ENCODE measurements at places on chromosomes 1 and 21.

GRCh38 chr1:101410048-101410878 is 173.4 kb downstream of the S1PR1 start:
- DNase-seq = no peak

DNA sequence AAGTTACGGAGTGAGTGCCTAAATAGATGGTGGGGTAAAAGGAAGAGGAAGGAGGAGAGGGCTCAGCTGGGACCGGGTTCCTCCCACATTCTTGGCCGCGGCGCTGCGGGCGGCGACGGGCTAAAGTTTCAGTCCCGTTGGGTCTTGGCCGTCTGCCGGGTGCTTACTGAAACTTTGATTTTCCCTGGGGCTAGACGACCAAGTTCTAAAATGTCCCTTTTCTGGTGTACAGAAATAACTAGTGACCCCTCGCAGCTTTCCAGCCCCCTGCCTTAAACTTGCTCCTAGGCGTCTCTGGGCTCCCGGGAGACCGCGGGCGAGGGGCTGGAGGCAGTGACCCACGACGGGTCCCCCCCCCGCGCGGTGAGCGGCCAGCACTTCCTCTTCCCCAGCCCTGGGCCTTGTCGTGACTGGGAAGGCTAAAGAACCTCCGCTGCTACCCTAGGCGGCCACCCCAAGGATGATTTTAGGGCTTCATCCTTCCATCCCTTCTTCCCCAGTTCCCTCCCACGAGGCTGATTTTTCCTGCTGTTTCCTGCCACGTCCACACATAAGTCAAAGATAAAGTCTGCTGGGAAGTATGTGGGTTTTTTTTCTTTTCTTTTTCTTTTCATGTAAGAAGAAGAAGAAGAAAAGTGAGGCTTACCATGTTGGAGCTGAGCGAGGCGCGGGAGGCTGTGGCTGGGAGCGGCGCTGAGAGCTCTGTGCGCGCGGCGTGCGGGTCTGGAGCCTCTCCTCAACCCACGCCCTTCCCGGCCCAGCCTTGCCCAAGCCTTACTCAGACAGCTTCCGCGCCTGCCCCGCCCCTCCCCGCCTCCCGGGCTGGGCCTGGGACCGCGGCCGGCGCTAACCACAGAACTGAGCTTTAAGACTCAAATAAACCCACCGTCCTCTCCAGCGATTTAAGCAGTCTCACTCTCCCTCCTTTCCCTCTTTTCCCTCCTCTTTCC is at the start of gene S100A11:
S100A11 (minus strand) TSS at position 738 of the 950 bp plus-strand sequence; CDS start at position 649, 89 bp downstream.
- peak; percentile 69 for DNase-seq

GRCh38 chr1:27971674-27972073 is 11.9 kb downstream of the XKR8 start:
- no peak for DNase-seq

GRCh38 chr1:222592171-222592570 is 2.4 kb upstream of the TAF1A start:
- DNase-seq = no peak

DNA sequence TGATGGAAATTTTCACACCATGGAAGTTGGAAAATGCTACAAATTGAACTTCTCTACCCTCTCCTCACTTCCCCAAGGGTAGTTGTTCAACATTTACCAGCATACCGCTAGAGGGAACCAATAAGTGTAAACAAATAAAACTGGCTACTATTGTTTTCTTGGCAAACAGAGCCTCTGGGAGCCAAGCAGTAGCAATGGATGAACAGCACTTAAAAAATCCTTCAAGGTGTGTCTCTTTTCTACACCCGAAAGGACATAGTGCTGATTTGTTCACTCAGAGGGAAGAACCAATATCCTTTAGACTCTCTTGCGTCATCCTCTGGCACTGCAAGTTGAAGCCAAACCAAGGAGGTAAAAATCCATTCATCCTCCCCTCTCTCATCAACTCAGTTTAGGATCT is 161.5 kb downstream of the TBX15 start:
- DNase-seq = no peak

DNA sequence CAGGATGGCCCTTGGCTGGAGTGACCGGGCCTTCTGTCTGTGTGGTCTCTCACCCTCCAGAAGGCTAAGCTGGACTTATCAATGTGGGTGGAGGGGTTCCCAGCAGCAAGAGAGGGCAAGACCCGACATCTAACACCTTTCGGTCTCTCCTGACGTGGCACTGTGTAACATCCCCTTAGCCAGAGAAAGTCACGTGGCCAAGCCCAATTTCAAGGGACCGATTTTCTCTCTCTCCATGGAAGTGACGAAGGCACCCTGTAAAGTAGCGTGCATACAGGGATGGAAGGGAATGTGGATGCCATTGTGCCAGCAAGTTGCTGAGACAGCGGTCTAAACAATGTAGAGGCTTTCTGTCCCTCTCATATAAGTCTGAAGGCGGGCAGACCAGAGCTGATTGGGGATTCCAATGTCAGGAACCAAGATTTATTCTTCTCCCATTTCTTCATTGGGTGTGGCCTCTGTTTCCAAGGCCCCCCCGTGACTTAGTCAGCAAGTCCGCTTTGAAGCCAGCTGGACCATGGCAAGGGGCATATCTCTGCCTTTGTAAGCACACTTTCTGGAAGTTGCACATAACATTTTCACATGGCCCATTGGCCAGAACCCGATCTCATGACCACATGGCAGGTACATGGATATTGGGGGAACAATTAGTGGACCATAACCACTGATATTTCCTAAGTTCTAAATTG is 12.5 kb downstream of the MX1 start:
- DNase-seq = no peak

DNA sequence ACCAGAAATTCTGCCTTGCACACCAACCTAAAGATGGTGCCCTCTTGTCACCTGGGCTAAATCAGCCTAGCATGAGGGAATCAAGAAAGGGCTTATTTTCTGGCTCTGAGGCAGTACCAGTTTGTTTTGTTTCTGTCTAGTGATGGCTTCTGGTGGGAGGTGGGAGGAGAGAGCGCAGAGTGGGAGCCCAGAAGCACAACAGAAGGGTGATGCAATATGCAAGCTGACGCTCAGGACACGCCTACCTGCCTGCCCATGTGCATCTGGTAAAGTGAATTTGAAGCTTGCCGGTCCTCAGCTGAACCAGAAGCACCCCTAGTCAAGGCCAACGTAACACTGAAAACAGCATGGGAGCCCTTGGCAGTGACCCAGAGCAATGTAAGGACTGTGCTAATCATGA is 138.4 kb upstream of the TIAM1 start:
- no peak for DNase-seq

- no peak for DNase-seq
These were observed 93.2 kb downstream of the CTH start for GRCh38 chr1:70504176-70504820.

- no peak for DNase-seq
These were observed 88.5 kb upstream of the ZBTB18 start for GRCh38 chr1:243962541-243962940.

DNA sequence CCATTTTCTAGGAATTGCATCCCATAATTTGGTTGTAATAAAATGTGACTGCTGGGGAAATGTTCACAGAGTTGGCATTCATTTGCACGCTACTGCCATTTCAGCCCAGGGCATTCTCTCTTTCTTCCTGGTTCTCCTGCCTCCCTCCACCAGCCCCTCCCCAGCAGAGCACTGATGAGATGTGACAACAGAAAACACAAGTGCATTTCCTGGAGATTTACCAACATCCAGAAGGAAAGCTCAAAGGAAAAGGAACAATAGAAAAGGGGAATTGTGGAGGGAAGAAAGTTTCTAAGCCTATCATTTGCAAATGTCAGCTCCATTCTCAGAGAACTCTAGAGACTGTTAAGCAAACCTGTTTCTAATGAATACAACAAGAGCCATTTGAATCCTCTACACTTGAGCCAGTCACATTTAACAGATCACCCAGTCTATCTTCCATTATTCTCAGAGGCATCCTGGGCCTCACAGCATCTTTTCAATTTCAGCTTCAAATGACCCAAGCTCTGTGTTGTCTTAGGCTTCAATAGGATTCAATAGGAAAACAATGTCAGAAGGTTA is 395.6 kb upstream of the PBX1 start:
- DNase-seq = no peak

GRCh38 chr1:40317394-40318074 is 448 bp upstream of the COL9A2 start:
- DNase-seq = no peak

- no peak for DNase-seq
These were observed 15.8 kb upstream of the ZNF678 start for GRCh38 chr1:227547310-227548118.

GRCh38 chr21:16180614-16181013 is 450.8 kb downstream of the USP25 start:
- DNase-seq = no peak

DNA sequence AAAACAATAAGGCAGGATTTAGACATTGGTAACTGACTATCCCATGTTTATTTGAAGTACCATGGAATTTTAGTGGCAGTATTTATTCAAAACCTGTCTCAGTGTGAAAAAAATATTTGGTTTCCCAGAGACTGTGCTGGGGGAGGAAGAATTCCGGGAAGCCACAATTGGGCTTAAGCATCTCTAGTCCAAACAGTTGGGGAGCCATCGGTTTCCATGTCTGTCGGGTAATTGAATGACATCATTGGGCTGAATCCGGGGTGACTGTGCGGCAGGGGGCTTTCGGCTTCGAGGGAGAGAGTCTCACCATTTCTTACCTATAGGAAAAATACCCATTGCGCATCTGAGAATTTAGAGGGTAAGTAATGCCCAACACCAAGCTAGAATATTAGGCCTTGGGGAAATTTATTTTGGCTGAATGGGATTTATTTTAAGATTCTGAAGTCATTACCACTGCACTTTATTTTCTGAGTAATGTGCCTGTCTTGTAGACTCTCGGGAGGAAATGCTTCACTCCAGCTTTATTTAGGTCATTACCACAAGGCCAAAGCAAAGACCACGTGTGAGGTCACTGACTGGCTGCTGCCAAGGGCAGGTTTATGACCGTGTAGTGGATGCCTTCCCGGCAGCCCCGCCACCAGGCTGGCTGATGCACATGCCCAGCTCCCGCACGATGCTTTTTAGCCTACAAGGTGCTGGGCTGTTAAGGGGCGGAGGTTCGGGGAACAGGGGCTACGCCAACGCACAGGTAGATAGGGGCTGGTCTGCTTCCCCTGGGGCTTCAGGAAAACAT is 23.1 kb upstream of the UMODL1 start:
- DNase-seq = no peak

DNA sequence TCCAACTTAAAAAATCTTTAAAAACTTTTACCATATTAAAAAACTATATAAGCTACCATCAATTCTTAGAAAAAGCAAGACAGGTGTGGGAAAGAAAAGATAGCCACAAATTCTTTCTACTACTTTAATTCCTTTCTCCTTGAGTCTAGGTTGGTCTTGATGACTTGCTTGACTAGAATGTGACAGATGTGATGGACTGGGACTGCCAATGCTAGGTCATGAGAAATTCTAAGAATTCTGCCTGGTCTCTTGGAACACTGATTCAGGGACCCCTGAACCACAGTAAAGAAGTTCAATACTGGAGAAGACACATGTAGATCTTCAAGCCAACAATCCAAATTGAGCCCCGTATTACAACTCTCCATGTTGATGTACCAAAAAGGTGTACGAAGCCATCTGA is 326.6 kb upstream of the B3GALT2 start:
- DNase-seq = no peak

DNA sequence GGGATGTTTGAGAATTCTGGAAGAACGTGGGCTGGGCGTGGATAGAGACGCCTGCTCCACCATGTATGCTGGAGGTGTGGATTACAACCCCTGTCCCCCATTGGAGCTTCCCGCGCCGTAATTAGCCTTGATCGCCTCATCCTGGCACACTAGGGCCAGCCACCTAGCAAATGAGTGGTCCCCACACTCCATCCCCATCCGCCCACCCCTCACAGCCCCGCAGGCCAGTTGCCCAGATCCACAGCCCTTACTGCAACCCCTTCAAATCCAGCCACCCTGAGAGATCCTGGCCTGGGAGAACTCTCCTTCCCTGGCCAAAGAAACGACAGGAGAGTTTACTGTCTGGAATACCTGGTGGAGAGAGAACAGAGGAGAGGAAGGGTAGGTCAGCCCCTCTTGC is 375 bp upstream of the GJA4 start:
- no peak for DNase-seq

DNA sequence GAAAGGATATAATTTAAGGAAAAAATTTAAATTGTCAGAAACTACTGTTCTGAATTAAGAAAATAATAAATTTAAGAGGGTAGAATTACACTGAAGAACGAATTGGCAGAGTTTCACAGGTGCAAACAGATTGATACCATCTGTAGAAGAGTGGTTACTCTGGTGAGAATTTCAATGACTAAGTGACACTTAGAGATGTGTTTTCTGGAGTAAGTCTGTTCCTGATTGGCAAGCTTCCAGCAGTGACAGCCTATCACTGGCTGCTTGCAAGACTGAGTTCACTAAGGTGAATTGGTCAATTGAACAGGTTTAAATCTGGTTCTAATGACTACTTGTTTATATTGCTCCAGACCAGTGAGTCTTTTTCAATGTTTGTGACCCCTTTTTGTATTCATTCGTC is 838.2 kb upstream of the RGS18 start:
- DNase-seq = no peak

GRCh38 chr1:107748531-107748930 is 216.4 kb downstream of the VAV3 start:
- no peak for DNase-seq

DNA sequence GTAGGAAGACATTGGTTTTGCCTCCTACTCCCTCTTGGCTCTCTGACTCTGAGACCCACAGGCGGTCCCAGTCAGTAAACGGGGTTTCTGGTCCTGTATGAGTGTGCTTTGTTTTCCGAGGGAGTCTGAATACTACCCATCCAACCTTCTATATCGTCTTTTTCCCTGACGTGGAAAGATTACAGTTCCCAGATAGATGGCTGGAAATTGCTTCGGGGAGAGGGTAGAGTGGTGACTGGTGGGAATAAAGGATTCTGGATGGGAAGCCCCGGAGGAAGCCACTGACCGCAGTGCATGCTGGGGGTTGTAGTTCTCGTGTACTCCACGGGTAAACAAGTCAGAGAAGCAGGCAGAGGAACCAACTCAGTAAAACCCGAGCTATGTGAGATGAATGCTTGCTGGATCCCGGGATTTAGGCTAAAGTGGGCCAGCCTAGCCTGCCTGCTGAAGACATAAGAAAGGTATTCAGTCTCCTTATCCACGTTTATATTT is 66.2 kb upstream of the IRF2BP2 start:
- peak; percentile 49 for DNase-seq

DNA sequence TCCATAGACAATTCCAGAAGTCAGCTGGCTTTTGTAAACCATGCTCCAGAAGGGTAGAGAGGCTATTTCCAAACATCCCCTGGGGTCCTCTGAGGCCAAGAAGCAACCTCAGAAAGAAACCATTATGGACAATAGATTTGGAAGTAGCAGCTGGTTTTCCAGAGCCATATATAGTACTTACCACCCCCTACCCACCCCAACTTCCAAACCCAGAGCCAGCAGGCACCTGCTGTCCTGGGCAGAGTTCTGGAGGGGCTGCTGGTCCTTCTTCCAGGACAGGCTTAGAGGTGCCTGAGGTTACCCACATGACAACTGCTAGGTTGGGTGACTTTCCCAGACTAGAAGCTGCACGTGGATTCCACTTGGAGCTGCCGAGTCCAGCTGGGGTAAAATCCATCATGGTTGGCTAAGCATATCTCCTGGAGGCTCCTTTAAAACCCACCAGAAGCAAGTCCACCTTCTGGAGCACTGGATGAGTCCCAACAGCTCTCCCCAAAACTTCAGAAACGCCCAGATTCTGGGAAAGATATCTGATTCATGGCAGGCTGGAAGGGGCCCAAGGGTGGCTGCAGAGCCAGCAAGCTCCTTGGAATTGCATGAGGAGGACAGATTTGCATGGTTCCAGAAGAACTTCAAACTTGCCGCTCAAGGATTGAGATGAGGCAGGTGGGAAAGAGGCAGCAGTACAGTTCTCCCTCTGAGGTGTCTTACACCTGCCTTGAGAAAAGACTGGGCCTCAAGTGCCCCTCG is 5.8 kb downstream of the MYCL start:
- no peak for DNase-seq

GRCh38 chr1:244822878-244823277 is 12.6 kb upstream of the COX20 start:
- no peak for DNase-seq

Measured in activated CD4-positive, alpha-beta T cell treated with anti-CD3 and anti-CD28 coated beads, Interleukin-2, amount 50 U/mL, for 4 hours (primary cell).